ENCODE measurements at places on chromosomes 5 and 9. TPM values are rescaled to one million over a fixed set of nuclear protein-coding genes. Genes with fewer than 3 reads are reported as not detected.

Gene PCDHAC1
- total RNA-seq: not detected

Gene KCNIP1
- not detected for total RNA-seq

Gene SPAAR
- total RNA-seq: not detected

Gene PCDHB14
- not detected for total RNA-seq

Gene SLC45A2
- total RNA-seq: not detected

Gene DNAH5
- total RNA-seq: not detected

Gene FBP2
- total RNA-seq: not detected

Data from activated CD8-positive, alpha-beta T cell treated with anti-CD3 and anti-CD28 coated beads for 36 hours (primary cell).